RCC 7860 (cell line): ENCODE measurements at places on chromosomes 13 and 19.
A peak's percentile ranks its signal among the peaks of the same experiment; 100 is the strongest.

DNA sequence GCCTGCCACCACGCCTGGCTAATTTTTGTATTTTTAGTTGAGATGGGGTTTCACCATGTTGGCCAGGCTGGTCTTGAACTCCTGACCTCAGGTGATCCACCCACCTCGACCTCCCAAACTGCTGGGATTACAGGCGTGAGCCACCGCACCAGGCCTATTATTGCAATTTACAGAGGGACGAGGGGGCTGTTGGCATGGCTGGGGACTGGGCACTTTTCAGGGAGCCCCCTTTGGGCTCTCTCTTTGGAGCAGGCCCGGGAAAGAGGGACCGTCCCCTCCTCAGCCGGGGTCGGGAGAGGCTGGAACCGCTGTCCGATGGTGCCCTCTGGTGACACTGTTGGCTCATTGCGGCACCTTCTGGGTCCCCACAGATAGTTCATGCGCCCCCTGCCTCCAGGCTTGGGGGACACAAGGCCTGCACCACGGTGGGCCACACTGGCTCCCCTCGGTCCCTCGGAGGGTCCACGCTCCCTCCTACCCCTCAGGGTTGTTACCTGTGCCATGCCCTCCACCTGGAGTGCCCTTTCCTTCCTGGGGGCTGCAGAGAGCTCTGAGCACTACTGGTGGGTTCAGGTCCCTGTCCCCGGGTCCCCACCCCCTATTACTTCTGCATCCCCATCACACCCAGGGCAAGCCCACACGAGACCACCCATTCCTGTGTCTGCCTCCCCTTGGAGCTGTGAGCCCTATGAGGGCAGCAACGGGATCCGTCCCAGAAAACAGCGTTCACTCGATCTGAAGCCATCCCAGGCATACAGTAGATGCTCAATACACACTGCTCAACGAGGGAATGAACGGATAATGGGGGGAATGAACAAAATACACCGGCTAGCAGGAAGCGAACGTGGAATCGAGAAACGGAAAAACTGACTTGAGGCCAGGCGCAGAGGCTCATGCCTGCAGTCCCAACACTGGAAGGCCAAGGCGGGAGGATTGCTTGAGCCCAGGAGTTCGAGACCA lies 12.5 kb downstream of the FEM1A start:
- DNase-seq, result peak; percentile 20

- no peak for DNase-seq
Measured at GRCh38 chr13:104962411-104962810, 1573.1 kb downstream of the EFNB2 start.

DNA sequence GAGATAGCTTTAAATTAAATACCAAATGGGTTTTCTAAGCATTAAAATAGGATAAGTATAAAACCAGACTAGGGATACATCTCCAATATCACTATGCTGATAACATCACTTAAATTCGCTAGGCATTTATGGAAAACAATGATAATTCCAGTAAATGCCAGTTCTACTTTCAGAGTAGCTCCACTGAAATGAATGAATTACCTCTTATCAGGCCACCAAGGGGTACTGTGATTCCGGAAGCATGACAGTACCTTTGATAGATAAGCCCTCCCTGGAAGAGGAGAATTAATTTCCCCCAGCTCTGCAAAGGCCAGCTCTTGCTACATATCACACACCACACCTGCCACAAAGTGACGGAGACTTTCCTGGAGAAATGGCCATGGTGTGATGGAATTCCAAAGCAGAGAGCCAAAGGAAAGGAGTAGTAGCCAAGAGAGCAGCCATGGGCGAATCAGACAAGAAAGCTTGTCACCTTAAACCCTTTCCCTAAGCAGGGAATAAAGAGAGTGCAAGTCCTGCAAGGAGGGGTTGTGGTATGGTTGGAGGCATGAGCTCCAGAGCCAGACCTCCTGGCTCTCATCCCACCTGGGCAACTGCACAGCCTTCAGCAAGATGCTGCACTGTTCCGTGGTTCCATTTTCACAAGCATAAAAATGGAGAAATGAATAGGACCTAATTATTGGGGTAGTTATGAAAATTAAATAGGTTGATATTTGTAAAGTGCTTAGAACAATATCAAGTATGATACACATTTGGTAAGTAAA lies 423.1 kb downstream of the FGF14 start:
- no peak for DNase-seq

DNA sequence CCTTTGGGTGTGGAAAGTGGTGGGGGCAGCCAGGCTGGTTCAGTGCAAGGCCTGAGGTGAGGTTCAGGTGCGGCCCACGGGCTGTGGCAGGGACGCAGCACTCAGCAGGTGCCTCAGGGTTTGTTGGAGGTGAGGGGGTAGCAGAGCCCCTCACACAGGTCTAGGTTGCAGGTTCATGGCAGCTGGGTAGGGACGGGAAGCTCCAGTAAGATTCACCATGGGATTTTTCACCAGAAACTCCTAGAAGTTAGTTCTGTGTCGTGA lies 14.0 kb downstream of the MCF2L start:
- no peak for DNase-seq

DNA sequence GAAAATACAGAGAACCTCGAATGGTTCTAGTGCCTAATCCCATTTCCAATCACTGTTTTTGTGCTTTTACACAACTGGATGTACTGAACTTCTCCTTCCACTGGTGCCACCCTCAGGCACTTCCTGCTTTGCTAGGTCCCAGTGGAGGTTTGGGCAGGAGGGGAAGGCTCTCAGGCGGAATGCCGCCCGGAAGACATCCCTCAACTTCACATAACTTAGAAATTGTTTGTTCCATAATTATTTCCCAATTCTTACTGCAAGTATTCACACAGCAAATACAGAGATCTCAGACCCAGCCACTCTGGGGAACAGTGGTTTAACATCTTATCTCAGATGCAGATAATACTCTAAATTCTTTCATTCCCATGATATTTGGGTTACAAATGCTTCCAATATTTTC lies 195.7 kb upstream of the IPO5 start:
- DNase-seq, result no peak

GRCh38 chr19:16200038-16201010 lies 2.6 kb downstream of the AP1M1 start:
- no peak for DNase-seq

DNA sequence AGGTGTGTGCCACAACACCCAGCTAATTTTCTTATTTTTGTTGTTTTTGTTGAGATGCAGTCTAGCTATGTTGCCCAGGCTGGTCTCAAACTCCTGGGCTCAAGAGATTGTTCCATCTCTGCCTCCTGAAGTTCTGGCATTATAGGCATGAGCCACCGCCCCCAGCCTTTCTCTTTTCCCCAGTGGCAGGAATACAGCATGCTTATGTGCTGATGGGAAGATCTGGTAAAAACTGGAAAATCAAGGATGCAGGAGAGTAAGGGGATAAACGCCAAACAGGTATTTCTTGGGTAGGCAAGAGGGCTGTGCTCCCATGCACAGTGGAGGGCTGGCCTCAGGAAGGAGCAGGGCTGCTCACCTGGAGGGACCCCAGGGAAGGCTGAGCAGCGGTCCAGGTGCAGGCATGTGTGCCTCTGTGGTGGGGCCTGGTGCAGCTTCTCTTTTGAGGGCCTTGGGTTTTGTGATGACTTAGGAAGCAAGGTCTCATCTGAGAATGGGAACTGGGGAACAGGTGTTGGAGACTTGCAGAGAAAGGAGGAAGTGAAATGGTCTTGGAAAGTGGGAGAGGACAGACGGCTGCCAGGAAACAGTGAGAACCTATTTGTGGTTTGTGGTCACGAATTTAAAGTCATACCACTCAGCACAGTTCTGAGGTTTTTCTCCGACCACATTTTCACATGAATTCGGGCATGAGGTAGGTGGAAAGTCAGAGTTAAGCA lies 106.5 kb downstream of the TEX26 start:
- DNase-seq, result peak; percentile 58

DNA sequence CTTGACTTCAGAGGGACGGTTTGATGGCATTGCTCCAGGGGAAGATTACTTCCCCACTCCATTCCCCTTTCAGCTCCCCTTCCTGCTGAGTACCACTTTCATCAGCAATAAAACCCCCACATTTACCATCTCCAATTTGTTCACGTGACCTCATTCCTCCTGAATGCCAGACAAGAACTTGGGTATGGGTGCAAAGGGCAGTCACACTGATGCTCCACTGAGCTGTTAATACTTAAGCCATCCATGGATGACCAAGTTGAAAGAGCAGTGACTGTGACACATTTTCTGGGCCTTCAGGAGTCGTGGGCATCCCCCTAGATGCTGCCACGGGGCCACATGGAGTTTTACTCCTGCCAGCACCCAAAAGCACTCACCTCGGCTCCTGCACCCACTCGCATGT lies 93.1 kb downstream of the STOML3 start:
- peak; percentile 24 for DNase-seq
